Cardiac atrium fibroblast (primary cell): ENCODE measurements at places on chromosomes 5 and 9. TPM values are rescaled to one million over a fixed set of nuclear protein-coding genes. Genes with fewer than 3 reads are reported as not detected.

GABRA1 gene
- not detected in 2 replicates for total RNA-seq

PROB1 gene
- 1.5 and 2.5 TPM in 2 replicates for total RNA-seq

MRPL22 gene
- 11.2 and 14.6 TPM in 2 replicates for total RNA-seq

RALGPS1 gene
- 0.65 and 0.72 TPM in 2 replicates for total RNA-seq

LCN12 gene
- not detected in 2 replicates for total RNA-seq

MARCOL gene
- not detected in 2 replicates for total RNA-seq

PRELID2 gene
- total RNA-seq: 2.9 and 11.9 TPM in 2 replicates

BAAT gene
- 0.16 TPM in 1 of 2 replicates, not detected in the other for total RNA-seq

TMEM171 gene
- 9.9 and 12.5 TPM in 2 replicates for total RNA-seq

PKD2L2 gene
- not detected in 2 replicates for total RNA-seq

C9orf153 gene
- 0.16 TPM in 1 of 2 replicates, not detected in the other for total RNA-seq

EGR1 gene
- 30.8 and 64.1 TPM in 2 replicates for total RNA-seq

PCDHGB3 gene
- total RNA-seq: 1.8 and 2.4 TPM in 2 replicates

ADCY2 gene
- total RNA-seq: not detected in 2 replicates

ALDOB gene
- total RNA-seq: not detected in 2 replicates

GKAP1 gene
- 0.65 and 1.3 TPM in 2 replicates for total RNA-seq

CCL21 gene
- total RNA-seq: 1.4 TPM in 1 of 2 replicates, not detected in the other

SLC6A19 gene
- total RNA-seq: not detected in 2 replicates

SPATA31E1 gene
- not detected in 2 replicates for total RNA-seq

SLC4A9 gene
- total RNA-seq: not detected in 2 replicates

NR2F1-AS1 gene
- 19.0 and 36.8 TPM in 2 replicates for total RNA-seq

PDZD2 gene
- total RNA-seq: 1.8 and 2.3 TPM in 2 replicates

SNCAIP gene
- 0.65 TPM in 1 of 2 replicates, not detected in the other for total RNA-seq
